ENCODE measurements at places on chromosomes 7 and 10.

GRCh38 chr10:128894641-128895040 lies 572.4 kb upstream of the MGMT start:
- DNase-seq, result no peak

DNA sequence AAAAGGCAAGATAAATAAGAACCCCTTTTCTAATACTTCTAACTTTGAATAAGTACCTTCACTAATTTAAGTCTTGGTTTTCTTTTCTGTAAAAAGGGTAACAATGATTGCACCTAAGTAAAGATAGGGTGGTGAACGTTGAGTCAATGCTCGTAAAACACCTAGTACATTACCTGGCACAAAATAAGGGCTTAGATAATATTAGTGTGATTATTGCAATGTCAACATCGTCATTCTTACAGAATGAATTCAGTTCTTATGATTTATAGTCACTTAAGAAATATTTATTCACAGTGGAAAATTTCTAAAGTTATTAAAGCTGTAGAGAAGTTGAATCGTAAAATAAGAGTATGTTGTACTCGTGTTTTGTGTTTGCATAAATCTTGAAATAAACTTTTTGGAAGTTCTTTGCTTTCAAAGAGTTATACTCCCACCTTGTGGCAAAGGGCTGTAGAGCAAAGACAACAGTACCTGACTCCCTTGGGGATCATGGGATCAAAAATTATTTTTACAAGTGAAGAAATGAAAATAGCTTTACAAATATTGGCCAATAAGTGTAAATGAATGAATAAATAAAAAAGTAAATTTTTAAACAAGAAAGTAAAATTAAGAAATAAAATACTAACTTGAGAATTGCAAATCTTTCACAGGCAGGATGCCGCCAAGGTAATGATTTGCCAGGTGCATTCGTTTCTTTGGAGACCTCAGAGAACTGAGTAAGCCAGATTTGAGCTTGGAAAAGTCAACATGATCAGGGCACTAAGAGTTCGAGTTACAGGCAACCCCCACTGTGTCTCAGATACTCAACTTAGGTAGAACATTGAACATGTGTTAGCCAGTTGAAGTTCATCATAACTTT lies 285.8 kb upstream of the CACNA2D1 start:
- DNase-seq, result no peak

DNA sequence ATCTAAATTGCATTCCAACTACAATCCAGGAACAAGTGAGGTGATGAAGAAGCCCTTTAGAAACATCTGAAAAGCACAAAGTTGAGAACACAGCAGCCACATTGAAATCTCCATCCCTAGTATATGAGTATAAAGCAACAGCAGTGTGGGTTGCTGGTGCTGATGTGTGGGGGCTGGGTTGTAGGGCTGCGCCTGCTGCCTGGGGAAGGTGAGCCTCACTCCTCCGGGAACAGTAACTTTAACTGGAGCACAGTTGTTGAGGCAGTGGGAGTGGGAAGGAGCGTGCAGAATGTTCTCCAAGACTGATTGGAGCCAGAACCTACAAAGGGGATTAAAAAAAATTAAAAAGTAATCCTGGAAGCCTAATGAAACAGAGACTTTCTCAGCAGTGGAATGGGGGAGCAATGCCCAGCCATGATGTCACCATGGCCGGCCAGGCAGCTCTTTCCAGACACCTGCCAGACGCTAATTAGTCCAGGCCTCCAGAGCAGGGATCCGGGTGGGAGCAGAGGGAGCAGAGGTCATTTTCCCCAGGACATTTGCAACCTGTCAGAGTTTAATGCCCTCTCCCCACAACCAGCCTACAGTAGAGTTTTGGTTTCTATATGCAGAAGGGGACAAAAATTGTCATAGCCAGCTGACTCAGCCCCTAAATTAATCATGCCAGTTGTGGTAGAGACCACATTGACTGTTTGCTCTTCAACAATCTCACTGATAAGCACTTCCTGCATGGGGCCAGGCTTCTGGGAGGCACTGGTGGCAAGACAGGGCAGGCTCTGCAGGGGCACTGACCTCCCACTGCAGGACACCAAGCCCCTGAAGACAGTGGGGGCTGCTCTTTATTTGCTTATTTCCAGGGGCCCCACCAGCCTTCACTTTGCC lies 133.0 kb upstream of the ZNF32 start:
- DNase-seq, result no peak

- DNase-seq, result no peak
Observed at GRCh38 chr7:77687100-77687746, 9.0 kb upstream of the RSBN1L start.

DNA sequence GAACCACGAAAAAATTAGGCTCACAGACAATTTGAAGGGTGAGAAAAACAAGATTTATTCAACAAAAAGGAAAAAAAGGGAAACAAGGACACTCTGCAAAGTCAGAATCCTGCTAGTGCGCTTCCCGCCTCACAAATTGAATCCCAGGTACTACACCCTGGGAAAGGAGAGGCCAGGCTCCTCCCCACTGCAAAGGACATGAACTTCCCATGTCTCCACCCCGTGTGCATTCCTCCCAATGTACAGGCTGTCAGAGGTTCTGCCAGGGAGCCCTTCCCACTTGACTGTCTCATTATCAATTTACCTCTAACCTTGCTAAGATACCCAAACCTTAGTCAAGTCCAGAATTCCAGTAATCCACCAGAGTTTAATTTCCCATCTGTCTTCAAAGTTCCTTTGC lies 70.4 kb upstream of the CDK1 start:
- DNase-seq, result no peak

DNA sequence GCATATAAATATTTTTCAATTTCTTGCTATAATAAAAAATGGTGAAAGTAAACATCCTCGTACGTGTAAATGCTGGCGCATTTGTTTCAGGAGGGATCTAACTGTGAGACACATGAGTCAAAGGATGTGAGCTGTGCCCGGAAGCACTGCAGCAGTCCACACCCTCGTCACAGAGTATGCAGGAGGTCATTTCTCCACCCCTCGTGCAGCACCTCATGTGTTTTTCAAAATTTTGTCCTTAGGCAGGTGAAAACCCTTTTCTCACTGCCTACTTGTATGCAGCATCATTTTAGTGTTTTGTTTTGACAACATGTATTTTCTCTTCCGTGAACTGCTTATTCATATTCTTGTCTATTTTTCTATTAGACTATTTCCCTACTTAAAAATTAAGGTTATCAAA lies 162.7 kb downstream of the AVL9 start:
- no peak for DNase-seq

DNA sequence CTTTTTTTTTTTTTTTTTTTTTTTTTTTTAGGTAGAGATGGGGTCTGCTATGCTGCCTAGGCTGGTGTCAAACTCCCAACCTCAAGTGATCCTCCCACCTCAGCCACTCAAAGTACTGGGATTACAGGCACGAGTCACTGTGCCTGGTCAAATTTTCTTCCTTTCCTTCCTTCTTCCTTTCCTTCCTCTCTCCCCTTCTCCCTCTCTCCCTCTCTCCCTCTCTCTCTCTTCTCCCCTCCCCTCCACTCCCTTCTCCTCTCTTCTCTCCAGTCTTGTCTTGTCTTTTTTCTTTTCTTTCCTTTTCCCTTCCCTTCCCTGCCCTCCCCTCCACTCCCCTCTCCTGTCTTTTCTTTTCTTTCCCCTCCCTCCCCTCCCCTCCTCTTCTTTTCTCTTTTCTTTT lies 7.2 kb upstream of the MLXIPL start:
- DNase-seq, result no peak

DNA sequence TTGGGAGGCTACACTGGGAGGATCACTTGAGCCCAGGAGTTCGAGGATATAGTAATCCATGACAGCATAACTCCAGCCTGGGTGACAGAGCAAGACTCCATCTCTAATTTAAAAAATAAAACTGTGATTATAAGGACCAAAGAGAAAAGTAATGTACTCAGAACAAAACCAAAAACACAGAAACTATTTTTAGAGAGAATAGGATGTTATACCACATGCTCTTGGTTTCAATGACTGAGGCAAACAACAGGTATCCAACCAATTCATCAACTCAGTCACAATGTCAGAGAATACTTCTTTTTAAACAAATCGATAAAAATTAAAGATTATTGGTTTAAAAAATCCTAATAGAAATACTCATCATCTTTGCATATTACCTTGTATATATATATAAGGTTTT lies 186.7 kb downstream of the TPK1 start:
- DNase-seq, result no peak

DNA sequence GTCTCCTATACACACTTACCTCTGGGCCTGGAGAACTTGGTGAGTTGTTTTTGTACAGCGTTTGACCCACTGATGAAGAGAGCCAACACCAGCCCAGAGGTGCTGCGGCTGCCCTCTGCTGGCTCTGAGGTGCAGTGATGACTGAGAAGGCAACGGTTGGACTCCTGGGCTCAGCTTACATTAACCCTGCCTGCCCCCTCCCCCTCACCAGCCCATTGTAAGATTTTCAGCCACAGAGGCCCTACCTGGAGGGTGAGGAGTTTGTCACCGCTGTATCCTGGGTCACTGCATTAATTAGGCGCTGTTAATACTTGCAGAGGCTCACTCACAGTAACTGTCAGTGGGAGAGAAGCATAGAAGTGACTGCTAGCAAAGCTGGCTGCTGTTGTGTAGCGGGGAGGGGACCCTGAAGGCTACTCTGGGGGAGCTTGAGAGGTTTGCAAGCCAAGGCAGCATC lies 19.0 kb upstream of the ANKRD2 start:
- DNase-seq, result peak; percentile 13

- no peak for DNase-seq
Observed at GRCh38 chr7:75601539-75601938, 109.4 kb downstream of the SPDYE5 start.

DNA sequence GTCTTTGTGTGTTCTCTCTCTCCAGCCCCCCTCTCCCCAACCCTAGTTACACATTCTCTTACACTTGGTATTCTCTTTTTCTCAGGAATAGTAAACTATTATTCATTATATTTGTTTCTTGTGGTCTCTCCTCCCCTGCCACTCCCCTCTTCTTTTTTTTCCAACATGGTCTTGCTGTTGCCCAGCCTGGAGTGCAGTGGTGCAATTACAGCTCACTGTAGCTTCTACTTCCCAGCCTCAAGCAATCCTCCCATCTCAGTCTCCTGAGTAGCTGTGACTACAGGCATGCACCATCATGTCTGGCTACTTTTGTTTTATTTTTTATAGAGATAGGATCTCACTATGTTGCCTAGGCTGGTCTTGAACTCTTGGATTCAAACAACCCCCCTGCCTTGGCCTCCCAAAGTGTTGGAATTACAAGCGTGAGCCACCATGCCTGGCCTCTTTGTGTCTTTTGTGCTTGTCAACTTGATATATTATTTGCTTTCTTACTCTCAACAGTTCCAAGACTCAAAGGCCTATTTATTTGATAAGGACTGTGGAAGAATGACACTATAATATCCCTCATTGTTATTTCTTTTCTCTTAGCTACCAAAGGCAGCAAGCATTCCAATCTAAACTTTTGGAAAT lies 66.9 kb downstream of the MLLT10 start:
- no peak for DNase-seq

DNA sequence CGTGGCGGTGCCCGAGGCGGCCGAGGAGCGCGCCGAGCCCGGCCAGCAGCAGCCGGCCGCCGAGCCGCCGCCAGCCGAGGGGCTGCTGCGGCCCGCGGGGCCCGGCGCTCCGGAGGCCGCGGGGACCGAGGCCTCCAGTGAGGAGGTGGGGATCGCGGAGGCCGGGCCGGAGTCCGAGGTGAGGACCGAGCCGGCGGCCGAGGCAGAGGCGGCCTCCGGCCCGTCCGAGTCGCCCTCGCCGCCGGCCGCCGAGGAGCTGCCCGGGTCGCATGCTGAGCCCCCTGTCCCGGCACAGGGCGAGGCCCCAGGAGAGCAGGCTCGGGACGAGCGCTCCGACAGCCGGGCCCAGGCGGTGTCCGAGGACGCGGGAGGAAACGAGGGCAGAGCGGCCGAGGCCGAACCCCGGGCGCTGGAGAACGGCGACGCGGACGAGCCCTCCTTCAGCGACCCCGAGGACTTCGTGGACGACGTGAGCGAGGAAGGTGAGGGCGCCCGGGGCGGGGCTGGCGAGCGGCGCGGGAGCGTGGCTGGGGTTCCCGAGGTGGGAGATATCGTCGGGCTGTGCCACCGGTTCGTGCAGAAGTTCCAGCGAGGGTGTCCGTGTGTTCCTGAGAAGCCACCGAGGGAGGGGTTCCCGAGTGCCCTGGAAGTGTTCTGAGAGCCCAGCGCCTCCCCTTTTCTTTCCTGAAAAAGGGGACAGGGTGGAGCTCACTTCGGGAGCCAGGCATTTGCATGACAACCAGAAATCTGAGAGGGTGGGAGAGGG lies 495 bp downstream of the EIF3B start:
- no peak for DNase-seq

DNA sequence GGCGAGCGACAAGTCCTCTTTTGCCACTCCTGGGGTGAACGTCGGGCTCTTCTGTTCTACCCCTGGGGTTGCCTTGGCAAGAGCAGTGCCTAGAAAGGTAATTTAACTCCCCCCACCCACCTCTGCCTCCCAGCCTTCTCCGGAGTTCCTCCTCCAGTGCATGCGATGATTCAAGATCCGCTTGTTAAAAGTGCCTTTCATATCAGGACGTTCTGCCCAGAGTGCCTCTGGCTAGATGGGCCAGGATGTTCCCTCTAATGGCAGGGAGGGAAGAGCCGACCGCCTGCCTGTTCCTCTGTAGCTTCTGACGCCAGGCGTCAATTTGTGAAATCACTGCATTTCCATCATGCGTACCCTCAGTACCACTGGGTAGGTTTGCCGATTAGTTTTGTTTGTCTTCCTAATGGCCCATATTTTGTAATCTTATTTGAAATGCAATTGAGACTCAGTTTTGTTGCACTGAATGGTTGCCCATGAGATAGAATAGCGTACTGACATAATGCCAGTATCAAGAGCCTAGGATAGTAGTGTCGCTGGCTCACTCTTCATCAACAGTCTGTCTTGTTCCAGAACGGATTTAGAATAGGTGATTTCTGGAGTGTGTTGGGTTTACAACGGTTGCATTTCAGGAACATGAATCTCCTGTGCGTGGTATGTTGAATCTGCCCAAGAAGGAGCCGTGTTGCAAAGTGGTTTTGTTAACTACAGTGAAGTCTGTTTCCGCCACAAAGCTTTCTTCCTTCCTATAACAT lies 13.5 kb downstream of the ECHDC3 start:
- DNase-seq, result no peak

DNA sequence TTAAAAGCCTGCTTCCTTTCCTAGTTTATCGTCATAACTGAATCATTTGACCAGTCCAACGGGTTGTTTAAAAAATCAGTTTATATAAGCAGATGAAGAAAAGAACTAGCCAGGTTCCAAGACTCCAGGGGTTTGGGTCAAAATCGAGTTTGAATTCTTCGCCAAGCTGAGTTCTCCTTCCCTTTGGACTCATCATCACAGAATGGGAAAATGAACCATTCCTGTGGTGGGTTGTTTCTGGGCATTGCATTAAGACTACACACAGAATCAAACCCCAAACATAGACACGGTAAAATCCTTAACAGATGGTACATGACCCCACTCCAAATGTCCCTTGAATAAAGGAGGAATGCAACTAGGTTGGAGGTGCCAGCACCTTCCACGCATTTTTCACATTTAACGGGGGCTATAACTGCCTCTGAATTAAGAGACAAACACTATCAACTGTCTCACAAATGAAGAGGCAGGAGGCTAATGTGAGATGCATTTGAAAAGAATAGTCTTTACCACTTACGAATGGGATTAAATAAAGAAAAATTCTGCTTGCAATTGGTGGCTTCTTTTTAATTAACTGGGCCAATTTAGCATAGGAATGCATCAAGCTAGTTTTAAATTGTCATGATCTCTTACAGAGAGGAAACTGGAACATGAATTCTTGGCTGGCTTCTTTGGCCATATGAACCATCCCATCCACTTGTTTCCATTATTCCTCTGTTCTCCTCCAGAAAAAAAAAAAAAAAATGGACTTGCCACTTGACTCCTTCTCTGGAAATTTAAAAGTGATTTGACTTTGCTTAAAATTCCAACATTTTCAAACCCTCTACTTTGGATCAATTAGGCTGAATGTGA lies 61.1 kb downstream of the CHST15 start:
- DNase-seq, result no peak

- DNase-seq, result no peak
Observed at GRCh38 chr10:33022090-33022489, 64.1 kb upstream of the ITGB1 start.

All from GF-D8 (cell line).